ENCODE measurements at places on chromosomes 7 and 10. TPM values are rescaled to one million over a fixed set of nuclear protein-coding genes. Genes with fewer than 3 reads are reported as not detected.

The GNG11 gene
- total RNA-seq: 0.56 TPM

- DNase-seq: no peak
Measured at GRCh38 chr7:148925836-148926235, 41.7 kb upstream of the EZH2 start.

DNA sequence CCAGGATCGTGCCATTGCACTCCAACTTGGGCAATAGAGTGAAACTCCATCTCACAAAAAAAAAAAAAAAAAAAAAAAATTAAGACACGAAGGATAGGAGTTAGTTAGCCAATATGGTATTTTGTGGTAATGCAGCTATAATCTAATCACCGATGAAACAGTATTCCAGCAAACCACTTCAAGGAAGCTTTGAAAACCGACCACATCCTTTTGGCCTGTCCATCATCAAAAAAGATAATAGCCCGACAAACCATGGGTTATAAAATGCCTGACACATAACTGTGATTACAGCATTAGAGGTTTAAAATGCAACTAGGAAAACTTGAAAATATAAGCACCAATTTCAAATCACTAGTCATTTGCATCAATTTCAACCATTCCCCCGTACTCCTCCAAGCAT lies 728.6 kb upstream of the C7orf33 start:
- DNase-seq: no peak

The LANCL2 gene
- total RNA-seq: 24.1 TPM

- DNase-seq: no peak
Measured at GRCh38 chr7:15018981-15019380, 116.4 kb upstream of the DGKB start.

The PIK3CG gene
- not detected for total RNA-seq

The MRLN gene
- not detected for total RNA-seq

- no peak for DNase-seq
Measured at GRCh38 chr10:8912108-8912507, 857.6 kb downstream of the GATA3 start.

The ANXA8 gene
- not detected for total RNA-seq

The MOGAT3 gene
- total RNA-seq: not detected

The GRID2IP gene
- total RNA-seq: 0.66 TPM

GRCh38 chr10:6046773-6047611 lies 15.2 kb downstream of the IL2RA start:
- DNase-seq: no peak

- DNase-seq: no peak
Measured at GRCh38 chr10:3720228-3721019, 64.6 kb downstream of the KLF6 start.

GRCh38 chr10:121500701-121501332 lies 97.4 kb downstream of the FGFR2 start:
- DNase-seq: no peak

DNA sequence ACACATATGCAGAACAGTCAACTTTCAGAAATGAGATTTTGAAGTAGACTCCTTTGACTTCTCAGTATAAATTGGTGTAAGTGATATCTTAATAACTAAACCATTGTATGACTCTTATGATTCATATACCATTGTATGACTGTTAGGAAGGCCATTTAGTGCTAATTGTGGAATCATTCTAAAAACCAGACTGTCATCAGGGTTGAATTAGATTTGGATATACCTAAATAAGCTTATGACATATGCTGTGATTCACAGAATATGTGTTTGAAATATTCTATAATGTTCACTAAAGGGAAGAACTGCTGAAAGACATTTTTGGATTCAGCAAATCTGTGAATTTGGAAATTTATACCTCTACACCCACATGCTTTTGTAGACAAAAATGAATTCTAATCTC lies 438.1 kb downstream of the MDFIC start:
- no peak for DNase-seq

GRCh38 chr10:59577984-59578383 lies 131.7 kb downstream of the SLC16A9 start:
- no peak for DNase-seq

The SEMA4G gene
- total RNA-seq: 46.9 TPM

DNA sequence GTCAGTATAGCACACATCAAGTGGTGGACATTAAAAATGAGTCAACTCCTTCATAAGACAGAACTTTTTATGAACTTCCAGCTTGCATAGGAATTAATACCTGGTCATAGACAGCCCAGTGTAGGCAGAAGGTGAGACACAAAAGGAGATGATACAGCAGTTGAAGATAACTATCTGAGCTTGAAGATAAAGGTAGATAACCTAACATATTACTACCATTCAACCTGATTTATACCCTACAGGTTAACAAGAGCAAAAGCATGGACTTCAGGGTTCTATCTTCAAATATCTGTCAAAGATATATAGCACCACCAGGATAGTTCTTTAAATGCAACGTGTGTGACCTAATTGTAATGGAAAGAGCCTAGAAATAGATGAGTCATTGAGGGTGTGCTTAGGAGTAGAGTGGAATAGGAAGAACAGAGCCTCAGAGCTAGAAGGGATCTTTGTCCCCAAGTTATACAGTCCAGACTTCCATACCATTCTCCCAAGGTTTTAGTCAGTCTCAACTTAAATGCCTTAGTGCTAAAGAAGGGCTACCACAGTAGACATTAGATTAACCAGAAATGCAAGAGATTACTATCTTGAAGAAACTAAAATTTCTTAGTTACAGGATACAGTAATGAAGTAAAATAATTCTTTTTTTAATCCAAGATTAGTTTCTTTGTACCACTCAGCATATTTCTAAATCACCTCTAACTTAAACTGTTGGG lies 9.2 kb downstream of the ZNF800 start:
- no peak for DNase-seq

GRCh38 chr7:46812101-46812675 lies 769.7 kb downstream of the TNS3 start:
- no peak for DNase-seq

The LRIT1 gene
- not detected for total RNA-seq

DNA sequence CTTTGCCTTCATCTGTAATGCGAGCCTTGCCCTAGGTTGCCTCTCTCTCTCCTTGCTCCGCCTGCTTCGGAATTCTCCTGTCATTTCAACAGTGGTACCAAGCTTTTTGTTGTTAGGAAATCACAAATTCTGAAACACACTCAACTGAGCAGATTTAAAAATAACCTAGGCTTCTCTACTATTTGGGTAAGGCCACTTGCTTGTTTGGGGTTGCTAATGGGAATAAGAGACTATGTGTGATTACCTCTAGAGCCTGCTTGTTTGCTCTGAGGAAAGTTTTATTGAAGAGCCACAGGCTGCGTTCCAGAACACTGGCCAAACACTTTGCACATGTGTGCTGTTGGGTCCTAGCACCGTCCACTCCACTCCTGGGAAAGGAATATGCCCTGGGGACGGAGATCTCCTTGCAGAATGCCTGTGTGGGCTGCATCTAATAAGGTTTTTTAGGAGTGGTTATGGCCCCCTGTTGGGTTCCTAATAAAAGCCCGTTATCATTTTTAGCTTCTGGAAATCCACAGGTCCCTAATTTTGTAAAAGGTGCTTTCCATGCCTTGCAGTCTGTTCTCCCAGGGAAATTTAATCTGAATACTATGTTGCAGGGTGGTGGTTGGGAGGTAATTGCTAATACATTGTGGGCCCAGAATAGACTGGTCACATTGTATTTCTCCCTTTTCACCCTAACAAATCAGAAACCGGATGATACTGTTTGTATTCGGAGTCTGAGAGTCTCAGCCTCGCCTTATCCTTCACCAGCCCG lies 68.7 kb upstream of the KLF6 start:
- no peak for DNase-seq

DNA sequence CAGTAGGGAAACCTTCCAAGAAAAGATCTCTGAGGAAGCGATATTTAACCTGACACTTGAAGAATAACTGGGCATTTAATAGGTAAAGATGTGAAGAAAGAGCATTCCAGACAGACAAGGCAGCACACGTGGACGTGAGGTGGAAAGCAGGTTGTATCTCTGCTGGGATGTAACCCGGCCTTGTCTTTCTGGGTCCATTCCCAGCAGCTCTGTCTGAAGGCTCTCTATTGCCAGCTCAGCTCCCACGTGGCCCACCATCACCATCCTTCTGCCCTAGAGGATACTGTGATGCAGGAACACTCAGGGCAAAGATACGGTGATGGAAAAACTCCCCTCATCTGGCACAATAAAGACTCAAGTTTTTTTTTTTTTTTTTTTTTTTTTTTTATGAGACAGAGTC lies 137.7 kb downstream of the RSU1 start:
- DNase-seq: no peak

The PRPS1L1 gene
- not detected for total RNA-seq

DNA sequence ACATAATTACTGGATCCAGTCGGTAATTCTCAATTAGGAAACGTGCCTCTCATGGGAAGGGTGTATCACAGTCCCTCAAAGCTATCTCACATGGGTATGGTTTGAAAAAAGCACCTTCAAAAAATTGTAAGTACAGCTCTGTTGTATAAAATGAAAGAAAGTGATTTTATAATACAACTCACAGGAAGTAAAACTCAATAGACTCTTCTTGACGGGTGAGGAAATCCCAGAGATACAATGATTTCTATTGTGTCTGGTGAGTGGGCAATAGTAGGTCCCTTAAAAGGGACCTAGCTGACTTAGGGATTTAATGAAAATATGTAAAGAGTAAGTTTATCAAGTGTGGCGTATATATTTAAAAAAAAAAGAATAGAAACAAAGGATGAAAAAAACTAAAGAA lies 27.0 kb downstream of the TASOR2 start:
- DNase-seq: no peak

The PRKAG2 gene
- 24.7 TPM for total RNA-seq

- no peak for DNase-seq
Measured at GRCh38 chr10:44899450-44900080, 11.6 kb upstream of the TMEM72 start.

DNA sequence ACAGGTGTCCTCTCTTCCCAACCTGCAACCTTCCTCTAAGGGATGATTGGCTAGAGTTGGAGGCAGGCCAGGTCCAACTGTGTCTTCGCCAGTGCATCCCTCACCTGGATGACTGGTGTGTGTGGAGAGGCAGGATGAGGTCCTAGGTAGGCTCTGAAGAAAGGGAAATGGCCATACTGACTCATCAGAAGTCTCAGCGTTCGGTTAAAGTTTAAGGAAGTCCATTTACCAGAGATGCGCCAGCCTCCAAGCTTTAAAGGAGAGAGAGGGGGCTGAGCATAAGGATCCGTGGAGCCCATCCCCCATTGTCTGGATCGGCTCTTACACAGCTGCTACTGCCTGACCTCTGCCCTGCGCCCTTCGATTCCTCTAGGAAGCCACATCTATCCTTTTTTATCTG lies 4.4 kb downstream of the KEL start:
- no peak for DNase-seq

DNA sequence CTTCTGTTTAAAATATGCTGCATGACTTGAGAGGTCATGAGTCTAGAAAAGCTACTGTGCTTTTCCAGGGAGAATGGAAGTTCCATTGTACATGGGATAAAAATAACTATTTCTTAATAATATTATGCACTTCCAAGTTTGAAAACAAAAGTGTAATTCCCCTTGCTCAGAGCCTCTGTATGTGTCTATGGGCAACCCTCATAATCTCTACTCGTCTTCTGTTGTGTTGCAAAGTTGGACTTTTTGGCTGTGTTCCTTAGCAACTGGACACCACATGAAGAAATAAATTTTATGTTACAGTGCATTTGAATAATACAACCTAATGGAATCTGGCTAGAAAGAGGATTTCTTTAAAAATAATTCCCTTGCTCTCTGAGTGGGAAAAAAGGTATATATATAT lies 242.6 kb downstream of the TWIST1 start:
- no peak for DNase-seq

DNA sequence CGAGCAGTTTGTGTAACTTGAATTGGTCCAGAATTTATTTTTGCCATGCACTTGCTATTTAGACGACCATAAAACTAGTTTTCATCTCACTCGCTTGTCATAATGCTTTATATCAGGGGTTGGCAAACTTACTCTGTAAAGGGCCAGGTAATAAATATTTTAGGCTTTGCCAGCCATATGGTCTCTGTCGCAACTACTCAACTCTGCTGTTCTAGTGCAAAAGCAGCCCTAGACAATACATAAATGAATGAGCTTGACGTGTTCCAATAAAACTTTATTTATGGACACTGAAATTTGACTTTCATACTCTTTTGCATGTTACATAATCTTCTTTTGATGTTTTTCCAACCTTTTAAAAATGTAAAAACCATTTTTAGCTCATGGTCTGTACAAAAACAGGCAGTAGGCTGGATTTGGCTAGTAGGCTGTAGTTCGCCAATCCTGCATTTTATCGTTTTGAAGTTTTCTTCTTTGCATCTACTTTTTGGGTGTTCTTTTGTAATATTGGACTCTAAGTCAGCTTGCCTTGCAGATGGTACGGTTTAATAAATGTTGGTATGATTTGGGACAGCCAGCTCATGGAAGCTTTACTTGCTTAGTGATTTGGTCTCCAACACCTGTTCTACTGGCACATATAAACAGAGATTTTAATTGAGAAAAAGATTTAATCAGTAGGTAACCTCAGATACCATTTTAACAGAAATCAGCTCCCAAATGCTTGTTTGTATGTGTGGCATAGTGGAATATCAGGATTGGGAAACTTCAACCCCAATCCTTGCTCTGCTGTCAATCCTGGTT lies 25.6 kb downstream of the SND1 start:
- DNase-seq: no peak

The CHST3 gene
- 0.83 TPM for total RNA-seq

- no peak for DNase-seq
Measured at GRCh38 chr10:24462889-24463552, 254.1 kb downstream of the KIAA1217 start.

The OR9A2 gene
- total RNA-seq: not detected

- DNase-seq: no peak
Measured at GRCh38 chr7:10257438-10257837, 716.2 kb upstream of the PHF14 start.

The OR2A7 gene
- total RNA-seq: 0.22 TPM

- DNase-seq: no peak
Measured at GRCh38 chr10:71770255-71770654, 3.1 kb downstream of the VSIR start.

The TSPAN33 gene
- total RNA-seq: 6.6 TPM

- no peak for DNase-seq
Measured at GRCh38 chr10:97505152-97505551, 6.4 kb downstream of the UBTD1 start.

GRCh38 chr10:8919280-8919679 lies 864.8 kb downstream of the GATA3 start:
- no peak for DNase-seq

DNA sequence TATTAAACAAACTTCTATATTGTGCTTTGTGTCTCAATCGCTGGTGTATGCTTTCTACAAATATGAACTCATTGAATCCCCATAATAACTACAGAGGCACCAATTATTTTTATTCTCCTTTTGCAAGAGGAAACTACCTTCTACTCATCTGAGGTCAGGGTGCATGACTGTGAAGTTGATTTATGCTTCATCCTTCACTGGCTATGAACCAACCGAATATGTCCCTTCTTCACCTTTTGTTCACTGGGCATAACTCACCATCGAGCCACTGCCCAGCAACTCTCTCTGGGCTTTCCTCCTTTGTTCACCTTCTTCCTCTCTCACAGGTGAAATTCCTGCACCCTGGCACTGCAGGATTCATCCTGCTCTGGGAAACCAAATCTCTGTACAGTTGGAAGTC lies 61.3 kb upstream of the PFKP start:
- DNase-seq: no peak

Measured in glutamatergic neuron (in vitro differentiated cells).